Inflammatory macrophage treated with lipopolysaccharide for 4 hours (primary cell): ENCODE measurements at places on chromosomes 4 and X.

- no peak for DNase-seq
Measured at GRCh38 chrX:1536712-1537030, 314 bp downstream of the P2RY8 start.

GRCh38 chrX:46707274-46707965, 51.5 kb downstream of the SLC9A7 start:
- DNase-seq: no peak

DNA sequence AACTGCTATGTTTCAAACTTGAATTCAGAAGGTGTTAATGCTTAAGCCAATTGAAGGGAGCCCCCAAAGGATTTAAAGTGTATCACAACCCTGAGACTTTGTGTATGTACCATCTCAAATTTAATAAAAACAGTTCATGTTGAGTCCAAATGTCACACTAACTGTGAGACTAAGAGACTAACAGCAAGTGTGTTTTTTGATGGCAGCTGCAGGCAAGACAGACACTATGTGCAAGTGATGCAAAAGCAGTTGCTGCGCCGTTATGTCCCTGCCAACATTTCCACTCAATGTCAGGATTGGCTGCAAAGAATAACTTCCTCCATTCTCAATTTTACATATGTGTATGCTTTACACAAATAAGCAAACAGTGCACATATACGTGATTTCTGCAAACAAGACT, 594.6 kb downstream of the IL15 start:
- DNase-seq: no peak

DNA sequence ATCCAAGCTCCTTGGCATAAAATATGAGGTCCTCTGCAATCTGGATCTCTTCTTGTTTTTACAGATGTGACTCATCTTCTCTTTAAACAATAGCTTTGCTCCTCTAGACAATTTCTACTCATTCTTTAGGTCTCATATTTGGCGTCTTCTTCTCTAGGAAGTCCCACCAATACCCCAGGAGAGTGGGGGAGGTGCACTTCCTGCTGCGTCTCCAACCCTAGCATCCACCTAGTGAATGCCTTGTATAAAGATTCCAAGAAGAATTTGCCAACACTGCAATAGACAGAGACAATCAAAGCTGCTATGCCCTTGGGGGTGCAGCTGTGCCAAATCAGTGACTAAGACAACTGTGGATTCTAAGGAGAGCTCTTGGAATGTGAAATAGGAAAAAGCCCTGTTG, 45.7 kb upstream of the SLC10A7 start:
- DNase-seq: no peak

DNA sequence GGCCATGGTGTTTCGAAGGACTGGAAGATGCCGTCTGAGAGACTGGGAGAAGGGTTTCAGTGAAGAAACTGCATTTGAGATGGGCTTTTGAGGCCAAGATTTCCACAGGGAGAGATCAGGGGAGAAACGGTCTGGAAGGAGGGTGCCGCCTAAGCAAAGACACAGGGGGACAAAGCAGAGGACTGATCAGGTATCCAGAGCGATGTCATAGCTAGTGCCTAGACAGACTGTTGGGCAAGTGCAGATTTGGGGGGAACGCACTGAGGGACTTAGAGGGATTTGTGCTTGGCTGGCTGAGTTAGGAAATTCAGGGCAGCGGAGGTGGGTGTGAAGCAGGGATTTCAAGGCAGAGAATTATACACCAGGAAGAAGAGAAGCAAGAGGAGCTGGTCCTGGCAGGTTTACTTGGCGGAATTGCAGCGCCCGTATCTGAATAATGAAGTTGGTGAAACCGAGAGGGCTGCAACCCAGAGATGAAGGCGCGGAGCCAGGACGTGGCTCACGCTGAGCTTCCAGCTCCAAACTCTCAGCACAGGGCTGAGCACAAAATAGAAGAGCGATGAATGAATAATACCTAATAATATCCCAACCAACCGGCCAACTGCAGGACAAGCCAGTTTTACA, 106.9 kb downstream of the MAML3 start:
- no peak for DNase-seq
